Hindlimb muscle (tissue), 1 donor: ENCODE measurements at places on chromosomes 16 and 17.
A peak's percentile ranks its signal among the peaks of the same experiment; 100 is the strongest.

DNA sequence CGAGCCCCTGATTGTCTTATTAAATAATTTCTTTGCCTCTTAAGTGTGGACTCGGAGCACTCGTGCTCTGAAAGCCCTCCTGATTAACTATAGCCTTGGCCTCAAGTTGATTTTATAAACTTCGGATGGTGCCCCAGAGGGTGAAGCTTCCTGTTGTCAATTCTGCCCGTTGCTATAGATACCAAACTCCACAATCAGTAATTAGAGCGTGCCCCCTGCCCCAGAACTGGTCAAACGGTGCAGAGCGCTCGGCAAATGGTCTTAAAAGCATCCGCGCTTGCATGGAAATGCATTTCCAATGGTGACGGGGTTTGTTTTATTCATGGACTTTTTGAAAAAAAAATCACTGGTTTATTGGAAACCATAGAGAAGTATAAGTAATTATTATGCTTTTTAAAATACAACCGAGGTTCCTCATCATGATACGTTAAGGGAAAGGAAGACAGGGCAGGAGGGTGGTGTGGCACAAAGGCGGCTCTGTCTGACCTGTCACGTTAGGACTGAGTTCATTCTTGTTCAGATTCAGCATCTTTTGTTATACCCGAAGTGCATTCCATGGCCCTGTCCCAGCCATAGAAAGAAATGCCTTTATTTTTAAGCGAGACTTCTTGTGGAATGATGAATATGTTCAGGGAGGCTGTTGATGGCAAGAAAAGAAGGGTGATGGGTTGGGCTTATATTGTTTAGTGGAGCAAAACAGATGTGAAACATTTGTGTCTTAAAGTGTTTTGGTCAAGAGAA is 476.4 kb downstream of the MAF start:
- no peak for DNase-seq

DNA sequence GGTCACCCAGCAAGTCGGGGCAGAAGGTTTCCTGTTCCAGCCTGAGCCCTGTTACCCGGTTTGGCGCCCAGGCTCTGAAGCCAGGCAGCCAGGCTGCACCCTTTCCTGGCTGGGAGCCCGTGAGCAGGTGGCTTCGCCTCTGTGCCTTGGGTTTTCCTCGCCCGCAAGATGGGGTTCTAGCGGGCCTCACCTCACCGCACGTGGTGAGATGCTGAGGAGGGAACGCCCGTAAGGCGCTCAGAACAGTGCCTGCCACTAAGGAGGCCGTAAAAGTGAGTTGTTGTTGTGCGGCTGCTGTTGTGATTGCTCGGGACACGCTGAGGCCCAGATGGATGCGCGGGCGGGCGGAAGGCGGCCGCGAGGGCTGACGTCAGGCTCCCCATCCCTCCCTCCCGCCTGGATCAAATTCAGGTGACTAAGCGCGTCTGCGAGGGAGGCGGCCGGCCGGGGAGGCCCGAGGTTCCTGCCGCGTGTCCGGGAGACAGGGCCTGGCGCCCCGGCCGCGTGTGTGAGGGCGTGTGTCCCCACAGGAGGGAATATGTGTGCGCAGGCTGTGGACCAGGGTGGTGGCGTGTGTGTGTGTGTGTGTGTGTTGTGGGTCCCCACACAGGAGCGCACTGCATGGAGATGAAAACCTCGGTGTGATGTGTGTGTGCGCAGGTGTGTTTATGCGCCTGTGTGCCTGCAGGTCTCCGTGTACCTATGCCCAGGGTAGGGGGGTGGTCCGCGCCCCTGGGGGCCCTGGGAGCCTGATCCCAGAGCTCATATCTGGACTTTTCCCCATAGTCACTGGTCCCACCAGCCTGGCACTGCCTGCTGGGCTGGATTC is 4.3 kb downstream of the CAMKK1 start:
- peak; percentile 94 for DNase-seq

DNA sequence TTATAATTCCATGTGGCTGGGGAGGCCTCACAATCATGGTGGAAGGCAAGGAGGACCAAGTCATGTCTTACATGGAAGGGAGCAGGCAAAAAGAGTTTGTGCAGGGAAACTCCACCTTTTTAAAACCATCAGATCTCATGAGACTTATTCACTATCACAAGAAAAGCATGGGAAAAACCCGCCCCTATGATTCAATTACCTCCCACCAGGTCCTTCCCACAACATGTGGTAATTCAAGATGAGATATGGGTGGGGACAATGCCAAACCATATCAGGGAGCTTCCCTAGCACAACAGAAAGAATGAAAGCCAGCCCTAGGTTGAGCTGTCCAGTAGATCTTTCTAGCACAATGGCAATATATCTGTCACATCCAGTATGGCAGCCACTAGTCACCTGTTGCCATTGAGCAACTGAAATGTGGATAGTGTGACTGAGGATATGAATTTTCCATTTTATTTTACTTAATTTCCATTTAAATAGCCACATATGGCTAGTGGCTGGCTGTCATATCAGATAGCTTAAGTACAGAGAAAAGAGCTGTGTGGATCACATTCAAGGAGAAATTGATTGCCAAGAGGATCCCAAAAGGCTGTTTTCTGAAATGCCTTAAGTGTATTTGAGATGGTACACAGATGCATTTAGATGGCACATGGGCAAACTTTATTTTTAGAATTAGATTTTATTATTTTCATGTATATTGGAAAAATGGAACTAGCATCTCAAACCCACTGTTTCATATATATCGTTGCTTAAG is 273.0 kb downstream of the GRIN2A start:
- DNase-seq, result no peak

GRCh38 chr17:74603037-74603635 is 11.1 kb upstream of the CD300LD start:
- no peak for DNase-seq

- DNase-seq, result no peak
Observed at GRCh38 chr17:44078412-44078811, 7.9 kb downstream of the G6PC3 start.

DNA sequence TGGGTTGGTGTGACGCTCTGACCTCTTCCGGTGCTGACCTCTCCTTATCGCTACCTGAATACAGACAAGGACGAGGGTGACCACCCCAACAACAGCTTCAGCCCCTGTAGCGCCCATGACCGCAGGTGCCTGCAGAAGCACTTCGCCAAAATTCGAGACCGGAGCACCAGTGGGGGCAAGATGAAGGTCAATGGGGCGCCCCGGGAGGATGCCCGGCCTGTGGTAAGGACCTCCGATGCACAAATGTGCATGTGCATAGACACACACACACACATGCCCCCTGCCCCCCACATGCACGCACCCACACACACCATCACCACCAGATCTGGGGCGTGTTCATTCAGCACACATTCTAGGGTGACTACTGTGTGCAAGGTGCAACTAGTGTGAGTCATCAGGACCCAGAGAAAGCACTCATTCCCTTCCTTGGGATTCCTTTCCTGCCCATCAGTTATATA is 9.7 kb downstream of the IGFBP4 start:
- no peak for DNase-seq

GRCh38 chr17:66508896-66509844 is 206.8 kb downstream of the PRKCA start:
- DNase-seq, result no peak

DNA sequence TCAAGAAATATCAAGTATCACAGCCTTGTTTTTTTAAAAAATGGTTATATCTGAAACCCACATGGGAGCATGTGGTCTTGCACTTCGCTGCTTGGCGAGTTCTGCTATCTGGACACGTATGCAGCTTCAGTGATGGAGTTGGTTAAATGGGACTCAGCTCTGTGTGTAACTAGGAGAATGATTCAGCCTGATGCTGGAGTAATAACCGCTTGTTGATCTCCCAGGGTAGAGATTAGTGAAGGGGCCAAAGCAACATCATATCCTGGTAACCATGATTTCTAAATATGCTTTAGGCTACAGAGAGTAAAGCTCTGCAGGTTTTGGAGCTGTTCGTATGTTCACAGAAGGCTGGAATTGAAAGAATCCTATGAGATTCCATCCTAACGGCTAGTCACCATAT is 63.2 kb downstream of the IQCK start:
- peak; percentile 54 for DNase-seq

- no peak for DNase-seq
Observed at GRCh38 chr16:75256696-75257343, 5.4 kb upstream of the BCAR1 start.

DNA sequence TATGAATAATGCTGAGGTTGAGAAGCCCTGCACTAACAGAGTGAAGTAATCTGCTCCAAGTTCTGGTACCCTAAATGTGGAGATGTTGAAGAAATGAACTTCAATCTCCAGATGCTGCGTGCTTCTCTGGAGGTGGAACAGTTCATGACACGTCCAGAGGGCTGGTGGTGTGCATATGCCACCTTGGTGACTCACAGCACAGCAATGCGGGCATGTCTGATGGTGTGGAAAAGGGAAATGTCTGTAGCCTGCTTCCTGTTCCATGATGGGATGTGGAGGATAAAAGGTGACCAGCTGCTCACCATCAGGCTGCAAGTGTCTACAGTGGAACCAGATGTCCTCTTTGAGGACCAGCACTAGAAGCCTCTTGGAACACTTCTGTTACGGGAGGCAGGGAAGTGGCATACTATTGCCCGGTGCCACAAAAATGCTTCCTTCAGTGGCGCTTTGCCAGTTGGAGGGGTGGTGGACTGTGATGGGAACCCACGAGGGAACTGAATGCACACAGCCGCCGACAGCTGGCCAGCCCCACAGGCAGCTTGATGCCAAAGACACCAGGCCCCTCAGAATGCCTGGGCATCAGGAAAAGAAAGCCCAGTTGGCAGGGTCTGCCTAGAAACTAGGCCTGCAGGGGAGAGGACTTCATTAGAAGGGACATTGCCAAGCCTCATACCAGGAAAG is 19.9 kb downstream of the SNX11 start:
- DNase-seq, result no peak

- DNase-seq, result no peak
Observed at GRCh38 chr16:27974896-27975540, 88.5 kb downstream of the GSG1L start.

GRCh38 chr17:29686993-29687590 is 64.4 kb upstream of the CORO6 start:
- no peak for DNase-seq

DNA sequence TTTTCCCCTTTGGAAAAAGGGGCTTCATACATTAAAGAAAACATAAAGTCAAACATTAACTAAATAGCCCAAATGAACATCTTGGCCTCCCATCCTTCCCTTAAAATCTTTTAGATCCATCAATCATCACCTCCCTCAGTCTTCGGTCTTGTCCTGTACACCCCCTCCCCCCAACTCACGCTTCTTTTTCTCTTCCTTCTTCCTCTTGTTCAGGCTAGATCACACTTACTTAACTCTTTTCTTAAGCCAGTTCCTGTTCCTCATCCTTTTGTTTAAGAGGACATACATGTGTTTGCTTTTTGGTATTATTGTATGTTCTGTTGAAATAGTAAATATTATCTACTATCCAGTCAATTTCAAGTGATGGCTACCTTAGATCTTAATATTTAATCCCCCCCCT is 5.5 kb downstream of the MFSD6L start:
- no peak for DNase-seq

DNA sequence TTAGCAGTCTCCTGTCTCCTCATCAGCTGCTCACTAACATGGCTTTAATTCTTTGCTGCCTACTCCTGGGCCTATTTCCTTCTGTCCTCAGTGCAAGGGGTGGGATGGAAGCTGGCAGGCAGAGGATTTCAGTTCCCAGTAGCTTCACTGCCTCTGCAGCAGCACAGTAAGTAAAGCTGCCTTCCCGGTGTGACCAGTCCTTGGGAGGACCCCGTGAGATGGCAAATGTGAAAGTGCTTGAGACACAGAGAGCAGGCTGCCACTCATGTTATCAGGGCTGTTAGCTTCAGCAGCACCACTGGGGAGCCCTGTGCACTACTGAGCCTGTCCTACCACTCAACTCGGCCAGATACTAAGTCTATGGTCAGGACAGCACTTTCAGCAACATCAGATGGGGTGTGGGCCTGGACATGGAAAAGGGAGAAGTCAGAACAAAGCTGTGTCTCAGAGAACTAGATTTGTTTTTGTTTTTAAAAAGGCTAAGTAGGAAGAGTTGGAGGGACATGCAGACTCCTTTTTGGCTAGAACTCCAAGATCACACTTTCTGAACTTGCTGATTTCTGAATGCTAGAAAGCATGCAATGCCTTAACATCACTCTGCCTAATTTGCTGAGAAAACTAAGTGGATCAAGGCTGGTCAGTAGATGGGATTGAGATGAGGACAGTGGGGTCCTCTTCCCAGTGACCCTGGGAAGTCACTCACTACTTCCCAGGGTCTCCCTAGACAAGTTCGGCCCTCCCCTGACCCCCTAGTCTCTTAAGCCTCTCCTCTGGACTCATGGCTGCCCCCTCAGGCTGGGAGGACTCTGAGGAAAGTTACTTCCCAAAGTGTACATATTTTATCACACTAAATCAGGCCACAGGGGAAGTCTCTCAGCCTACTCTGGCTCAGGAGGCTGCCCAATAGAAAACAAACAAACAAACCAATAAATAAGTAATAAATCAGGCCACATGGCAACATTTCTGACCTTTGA is 1.1 kb downstream of the ACSF2 start:
- peak; percentile 25 for DNase-seq

DNA sequence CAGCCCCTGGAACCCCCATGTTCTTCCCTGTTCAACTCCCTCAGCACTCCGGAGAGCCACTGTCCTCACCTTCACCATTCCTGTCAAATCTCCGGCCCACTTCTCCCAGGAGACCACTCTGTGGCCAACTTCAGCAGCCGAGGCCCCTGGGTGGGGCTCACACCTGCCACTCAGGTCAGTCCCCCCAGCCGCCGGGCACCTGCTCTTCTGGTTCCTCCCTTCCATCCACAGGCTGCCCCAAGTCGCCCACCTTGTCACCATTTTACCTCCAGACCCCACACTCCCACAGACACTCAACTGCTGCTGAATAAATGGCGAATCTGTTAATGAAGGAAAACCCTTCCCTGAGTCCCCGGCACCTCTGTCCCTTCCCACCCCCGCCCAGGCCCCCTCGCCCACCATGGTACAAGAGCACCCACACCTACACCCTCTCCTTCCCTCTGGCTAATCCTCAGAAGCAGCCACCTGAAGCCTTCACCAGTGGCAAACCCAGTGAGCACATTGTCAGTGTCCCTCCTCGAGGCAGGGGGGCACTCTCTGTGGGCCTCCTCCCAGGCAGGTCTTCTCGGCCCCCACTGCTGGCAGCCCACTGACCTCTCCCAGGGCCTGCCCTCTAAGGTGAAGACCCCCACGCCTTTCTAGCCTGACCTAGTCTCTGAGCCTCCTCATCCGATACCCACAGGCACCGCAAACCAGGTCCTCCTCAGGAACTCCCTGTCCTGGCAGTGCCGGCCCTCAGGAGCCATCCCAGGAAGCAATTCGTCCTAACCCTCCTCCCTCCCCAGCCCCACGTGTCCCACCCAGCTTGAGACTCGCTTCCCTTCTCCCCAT is 8.2 kb downstream of the CANT1 start:
- DNase-seq, result no peak

GRCh38 chr16:29304251-29304650 is 102.3 kb downstream of the NPIPB11 start:
- no peak for DNase-seq

DNA sequence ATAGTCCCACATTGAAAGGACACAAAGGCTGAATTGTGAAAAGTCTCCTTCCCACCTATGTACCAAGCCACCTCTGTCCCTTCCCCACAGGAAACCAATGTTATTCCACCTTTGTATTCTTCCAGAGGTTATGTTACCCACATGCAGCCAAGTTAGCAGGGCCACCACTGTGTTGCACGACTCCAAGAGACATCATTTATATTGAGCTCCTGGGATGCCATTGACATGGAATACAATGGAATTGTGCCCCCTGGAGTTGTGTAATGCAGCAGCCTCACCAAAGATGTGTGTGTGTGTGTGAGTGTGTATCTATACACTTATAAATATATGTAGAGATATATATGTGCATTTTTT is 21.6 kb upstream of the MSI2 start:
- no peak for DNase-seq
